Hematopoietic multipotent progenitor cell treated with erythropoietin and hydrocortisone succinate and interleukin-3 and kit ligand, for 15 days (in vitro differentiated cells): ENCODE measurements at places on chromosomes 2 and 18.

- DNase-seq: no peak
Observed at GRCh38 chr18:8957731-8958130, 144.8 kb upstream of the NDUFV2 start.

GRCh38 chr2:226799211-226799975 is at the start of gene IRS1:
Gene IRS1 (minus strand): TSS chr2:226799820. CDS start chr2:226798738, 1,082 bp downstream.
- DNase-seq: peak; percentile 25

GRCh38 chr2:223548194-223548593 is 54.0 kb downstream of the SCG2 start:
- no peak for DNase-seq

DNA sequence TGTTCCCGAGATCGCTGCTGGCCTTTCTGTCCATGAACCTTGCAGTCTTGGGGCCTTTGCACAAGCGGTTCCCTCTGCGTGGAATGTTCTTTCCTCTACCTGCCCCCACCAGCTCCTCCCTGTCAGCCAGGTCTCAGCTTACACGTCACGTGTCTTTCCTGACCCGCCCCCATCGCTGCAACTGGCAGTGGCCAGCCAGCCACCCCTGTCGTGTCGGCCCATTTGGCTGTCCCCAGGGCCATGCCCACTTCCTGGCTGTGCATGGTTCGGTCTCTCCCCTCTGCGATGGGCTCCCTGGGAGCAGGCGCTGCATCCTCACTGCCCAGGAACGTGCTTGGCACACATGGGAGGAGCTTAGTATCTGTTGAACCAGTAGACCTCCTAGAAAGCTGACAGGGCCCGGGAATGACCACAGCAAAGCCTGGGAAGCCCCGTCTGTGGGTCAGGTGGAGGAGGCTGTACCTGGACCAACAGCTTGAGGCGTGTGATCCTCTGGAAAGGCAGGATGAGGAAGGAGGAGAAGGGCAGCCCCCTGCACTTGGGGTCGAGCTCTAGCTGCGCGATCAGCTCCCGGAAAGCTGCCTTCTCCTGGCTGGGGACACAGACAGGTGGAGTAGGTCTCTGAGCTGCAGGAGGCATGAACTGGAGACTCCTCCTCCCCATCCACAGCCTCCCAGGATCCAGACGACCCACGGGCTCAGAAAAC is 21.0 kb downstream of the SNORC start:
- DNase-seq: no peak

GRCh38 chr2:38622210-38622609 is 19.5 kb upstream of the HNRNPLL start:
- DNase-seq: no peak

DNA sequence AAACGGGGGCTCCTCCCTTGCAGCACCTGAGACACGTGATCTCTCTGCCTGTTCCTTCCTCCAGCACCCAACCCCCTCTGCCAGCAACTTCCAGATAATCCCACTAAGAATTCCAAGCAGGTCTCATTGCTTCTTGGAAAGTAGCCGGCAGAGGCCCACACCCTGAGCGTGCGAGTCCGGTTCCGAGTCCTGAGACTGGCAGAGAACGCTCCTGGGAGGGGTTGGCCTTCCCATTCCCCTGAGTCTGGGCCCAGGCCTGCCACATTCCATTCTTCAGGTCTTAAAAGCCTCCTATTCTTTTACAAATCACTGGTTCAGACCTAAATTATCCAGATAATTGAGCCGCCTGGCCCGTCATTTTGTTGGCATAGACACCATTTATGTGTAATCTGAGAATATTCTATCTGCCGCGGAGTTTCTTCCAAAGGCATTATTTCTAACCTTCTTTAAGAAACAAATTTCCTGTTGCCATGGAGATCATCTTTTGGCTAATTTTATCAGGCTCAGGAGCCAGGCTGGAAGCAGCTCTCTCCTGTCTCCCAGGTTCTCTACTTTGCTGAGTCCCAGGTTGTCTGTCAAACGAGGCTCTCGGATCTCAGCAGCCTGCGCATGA is 165.4 kb downstream of the MYCN start:
- no peak for DNase-seq

GRCh38 chr2:145906354-145906753 is 1386.4 kb upstream of the ZEB2 start:
- DNase-seq: no peak

DNA sequence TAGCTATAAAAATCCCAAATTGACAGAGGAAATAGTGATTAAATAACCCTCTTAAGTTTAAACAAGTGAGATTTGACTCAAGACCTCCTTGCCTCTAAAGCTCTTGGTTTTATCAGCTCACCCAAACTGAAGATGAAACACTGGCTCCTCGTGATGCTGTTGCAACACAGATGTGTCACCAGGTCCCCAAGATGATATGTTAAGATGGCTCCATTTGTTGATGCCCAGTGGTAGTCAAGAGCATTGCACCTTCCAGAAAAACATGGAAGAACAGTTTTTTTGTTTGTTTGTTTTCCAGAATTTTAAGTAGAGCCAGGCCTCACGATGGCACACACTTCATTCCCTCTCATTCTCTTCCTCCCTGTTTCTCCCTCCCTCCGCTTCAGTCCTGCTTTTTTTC is 399.8 kb downstream of the TXNL1 start:
- no peak for DNase-seq

DNA sequence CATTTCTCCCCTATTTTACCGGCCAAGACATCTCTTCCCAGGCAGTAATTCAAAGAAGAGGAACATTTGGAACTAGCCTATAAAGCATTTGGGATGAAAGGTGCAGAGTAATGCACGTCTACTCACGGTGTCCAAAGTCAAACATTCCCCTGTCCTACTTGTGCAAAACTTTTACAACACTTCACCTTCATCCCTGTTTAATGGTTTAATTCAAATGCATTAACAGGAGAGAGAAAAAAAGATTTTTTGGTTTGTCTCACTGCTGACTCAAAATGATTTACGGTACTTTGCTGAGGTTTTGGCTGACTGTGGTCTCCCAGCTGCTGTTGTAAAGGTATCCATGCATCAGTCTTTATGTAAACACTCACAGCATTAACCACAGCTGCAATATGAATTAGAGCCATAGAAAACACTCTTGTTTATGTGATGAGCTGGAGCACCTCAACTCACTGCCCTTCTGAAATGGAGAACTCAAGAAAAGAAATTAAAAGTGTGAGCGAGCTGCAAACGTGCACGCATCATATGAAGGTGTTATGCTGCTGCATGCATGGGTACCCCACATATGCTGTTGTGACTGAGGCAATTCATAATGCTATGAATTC is 220.5 kb downstream of the PIEZO2 start:
- DNase-seq: no peak

DNA sequence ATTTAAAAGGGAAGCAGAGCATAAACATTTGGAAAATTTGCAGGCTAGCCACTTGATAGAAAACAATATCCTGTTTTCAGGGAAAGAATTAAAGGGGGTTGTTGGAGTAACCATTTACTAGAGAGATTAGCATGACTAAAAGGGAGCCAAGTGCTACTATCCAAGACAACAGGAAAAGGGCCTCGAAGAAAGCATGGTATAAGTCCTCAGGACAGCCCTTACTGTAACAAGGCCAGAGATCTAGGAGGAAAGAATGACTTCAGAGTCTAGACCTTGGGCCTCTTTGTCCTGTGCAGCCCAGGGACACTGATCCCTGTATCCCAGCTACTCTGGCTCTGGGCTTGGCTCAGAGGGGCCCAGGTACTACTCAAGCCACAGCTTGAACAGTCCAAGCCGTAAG is 16.6 kb downstream of the TPO start:
- no peak for DNase-seq

DNA sequence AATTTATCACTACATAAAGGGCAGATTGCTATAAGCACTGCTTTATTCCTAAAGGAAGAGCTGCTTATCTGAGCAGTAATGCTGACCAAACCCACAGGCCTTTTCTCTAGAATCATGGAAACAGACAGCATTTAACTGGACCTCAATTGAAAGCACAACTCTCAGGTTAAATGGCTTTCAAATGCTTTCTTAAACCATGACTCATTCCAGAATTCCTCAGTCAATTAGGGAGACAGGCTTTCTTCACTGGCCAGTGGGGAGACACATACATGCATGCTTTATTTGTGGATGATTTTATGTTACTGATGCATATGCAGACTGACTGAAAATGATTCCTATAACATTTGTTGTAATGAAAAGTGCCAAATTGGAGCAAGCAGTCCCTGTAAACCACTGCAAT is 114.6 kb downstream of the ACVR1 start:
- DNase-seq: no peak

- no peak for DNase-seq
Observed at GRCh38 chr2:196718419-196719109, 79.0 kb downstream of the CCDC150 start.

GRCh38 chr2:151278487-151278886 is 11.0 kb downstream of the NMI start:
- no peak for DNase-seq

DNA sequence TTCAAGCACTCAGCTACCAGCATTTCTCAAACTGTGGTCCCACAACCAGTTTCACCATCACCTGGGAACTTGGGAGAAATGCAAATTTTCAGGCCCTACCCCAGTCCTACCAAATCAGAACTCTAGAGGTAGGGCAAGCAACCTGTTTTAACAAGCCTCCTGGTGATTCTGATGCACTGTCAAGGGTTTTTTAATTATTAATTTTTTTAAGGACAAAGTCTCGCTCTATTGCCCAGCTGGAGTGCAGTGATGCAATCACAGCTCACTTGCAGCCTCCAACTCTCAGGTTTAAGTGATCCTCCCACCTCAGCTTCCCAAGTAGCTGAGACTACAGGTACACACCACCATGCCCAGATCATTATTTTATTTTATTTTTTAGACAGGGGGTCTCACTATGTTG is 7.8 kb downstream of the ACMSD start:
- no peak for DNase-seq

GRCh38 chr2:165277860-165278656 is 38.8 kb downstream of the SCN2A start:
- no peak for DNase-seq

DNA sequence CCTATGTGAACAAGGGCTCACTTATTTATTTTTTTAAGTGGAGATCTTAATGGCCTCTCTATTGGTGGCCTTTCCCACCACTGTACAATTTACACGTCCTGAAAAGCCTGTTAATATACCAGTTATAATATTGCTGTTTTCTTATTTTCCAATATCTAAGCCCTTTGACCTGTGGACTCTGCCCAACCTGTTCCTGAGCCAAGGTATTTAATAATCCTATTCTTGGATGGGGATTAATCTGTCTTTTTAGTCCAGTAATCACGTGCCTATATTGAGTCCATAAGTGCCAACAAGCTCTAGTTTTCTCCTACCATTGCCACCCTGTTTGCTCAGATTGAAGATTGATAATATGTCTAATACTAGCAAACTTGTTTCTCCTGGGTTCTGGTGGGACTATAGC is 42.7 kb downstream of the MBD5 start:
- no peak for DNase-seq

- no peak for DNase-seq
Observed at GRCh38 chr18:68387246-68387645, 327.7 kb downstream of the TMX3 start.

- no peak for DNase-seq
Observed at GRCh38 chr2:127688405-127688804, 12.9 kb upstream of the SFT2D3 start.

DNA sequence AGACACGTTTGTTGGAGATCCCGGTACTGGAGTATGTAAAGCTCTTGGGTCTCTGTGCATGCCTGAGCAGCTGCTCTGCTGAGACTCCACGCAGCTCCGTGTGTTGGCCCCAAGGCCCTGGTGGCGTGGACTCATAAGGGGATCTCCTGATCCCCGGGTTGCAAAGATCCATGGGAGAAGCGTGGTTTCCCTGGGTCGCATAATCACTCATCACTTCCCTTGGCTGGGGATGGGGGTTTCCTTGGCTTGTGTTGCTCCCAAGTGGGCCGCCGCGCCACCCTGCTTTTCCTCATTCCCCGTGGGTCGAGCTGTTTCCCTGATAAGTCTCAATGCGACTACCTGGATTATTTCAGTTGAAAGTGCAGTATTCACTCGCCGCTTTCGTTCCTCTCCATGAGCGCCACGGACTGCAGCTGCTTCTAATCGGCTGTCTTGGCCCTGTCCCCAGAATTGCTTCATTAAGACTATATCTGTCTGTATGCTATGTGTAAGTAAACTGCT is 76.0 kb downstream of the EPC2 start:
- no peak for DNase-seq

GRCh38 chr18:67145586-67146292 is 370.8 kb downstream of the DSEL start:
- DNase-seq: no peak

- no peak for DNase-seq
Observed at GRCh38 chr2:134194519-134194918, 59.4 kb upstream of the MGAT5 start.

- DNase-seq: no peak
Observed at GRCh38 chr18:79384834-79385233, 10.9 kb upstream of the NFATC1 start.

GRCh38 chr2:150477347-150477746 is 10.1 kb downstream of the RND3 start:
- DNase-seq: no peak

DNA sequence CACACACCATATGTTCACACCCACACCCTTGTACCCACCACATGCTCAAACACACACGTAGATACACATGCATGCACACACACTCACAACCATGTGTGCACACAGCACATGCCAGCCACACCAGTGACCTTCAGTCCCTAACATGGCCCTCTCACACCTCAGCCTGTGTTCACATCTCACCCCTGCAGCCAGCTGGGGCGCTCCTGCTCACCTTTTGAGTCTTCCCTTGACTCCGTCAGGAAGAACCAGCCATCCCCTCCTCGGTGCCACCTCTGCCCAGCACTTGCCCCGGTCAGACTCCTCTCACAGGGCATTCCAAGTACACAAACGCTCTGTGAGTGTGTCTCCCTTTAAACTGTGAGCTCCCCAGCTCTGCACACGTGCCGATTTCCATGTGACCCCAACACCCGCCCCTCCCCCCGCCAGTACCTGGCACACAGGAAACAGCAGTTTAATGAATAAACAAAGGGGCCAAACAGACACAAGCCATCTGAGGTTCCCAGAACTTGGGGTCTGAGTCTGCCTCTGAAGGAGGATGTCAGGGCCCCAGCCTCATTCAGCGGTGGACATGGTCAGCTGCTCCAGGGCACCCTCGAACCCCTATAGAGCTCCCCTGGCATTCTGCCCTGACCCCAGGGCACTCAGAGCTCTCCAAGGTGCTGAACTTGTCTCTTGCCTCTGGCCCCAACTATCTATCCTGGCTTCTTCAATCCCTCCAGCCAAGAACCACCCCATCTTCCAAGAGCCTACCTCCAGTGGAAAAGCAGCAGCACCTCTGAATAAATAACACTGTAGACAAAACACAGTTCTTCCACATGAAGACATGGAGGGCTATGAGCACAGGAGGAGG is 252.9 kb downstream of the ATAD2B start:
- peak; percentile 12 for DNase-seq

DNA sequence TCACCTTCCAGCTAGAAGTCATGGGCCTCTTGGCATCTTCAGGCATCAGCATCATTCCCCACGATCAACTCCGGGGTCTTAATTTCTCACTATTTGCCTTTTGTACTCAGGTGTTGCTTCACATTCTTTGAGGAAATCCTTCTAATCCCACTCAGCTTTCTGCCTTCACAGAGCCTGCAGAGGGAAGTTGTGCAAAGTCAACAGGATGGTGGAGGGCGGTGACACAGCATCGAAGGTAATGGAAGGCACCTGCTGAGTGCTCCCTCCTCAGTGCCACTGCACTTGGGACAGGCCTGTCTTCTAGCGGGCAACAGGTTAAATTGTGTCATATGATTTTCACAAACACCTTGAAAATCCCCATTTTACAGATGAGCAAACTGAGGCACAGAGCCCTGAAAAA is 164.0 kb downstream of the EN1 start:
- no peak for DNase-seq

- no peak for DNase-seq
Observed at GRCh38 chr2:98570356-98570755, 38.0 kb downstream of the COA5 start.
